ENCODE measurements at places on chromosomes 16 and 17.

DNA sequence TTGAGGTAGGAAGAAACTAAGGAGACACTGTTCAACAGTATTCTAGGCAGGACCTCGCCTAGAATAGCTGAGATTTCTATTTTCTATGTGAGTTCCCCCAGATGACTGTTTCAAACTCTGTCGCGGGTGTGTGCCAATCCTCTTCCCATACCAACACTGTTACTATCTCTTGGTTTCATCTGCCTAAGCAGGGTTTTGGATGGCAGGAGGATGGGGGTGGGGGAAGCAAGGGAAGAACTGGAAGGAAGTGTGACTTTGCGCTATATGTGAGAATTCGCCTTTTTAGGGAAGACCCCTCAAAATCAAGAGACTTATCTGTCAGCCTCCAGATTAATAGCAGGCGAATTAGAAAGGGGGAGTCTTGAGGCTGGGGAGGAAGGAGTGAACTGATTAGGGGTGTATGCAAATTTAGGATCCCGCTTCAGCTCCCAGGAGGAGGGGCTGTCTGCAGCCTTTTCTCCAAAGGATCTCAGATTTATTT, 521 bp upstream of the G6PC3 start:
- no peak for DNase-seq

DNA sequence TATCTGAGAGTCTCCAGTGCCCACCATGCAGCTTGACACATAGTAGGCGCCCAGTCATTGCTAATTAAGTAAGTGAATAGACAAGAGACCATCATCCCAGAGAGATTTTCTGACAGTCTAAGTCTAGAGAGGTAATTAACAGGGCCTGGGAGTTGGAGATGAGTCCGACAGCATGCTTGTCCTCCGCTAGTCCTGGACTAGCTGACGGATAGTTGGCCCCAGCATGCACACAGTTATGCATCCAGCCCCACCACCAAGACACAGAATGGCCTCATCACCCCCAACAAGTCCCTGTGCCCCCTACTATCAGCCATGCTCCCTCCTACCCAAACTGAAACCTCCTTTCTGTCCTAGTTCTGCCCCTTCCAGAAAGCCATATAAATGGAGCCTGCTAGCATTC, 10.0 kb downstream of the GRB7 start:
- no peak for DNase-seq

- no peak for DNase-seq
Measured at GRCh38 chr17:31385428-31386285, 5.8 kb upstream of the RAB11FIP4 start.

DNA sequence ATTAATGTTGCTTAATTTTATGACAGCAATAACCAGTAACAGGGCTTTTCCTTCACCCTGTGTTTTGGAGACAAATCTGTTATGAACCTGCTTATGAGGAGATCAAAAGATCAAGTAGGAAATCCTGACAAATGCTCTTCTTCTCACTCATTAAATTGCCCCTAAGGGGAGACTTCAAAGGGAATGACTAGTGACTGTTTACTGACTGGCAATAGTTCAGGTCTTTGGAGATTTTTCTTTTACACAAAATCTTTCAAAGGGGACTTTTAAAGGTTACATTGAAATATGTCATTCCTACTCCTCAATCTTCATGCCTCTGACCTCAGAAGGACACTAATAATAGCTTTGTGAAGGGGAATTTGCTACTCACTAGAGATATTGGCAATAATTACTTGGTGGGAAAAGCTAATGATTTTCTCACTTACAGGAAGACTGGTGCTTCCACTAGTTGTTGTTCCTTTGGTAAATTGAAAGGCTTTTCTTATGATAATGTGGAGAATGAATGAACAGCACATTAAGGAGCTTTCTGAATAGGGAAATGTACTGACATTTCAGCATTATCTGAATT, 292.9 kb upstream of the CA10 start:
- no peak for DNase-seq

DNA sequence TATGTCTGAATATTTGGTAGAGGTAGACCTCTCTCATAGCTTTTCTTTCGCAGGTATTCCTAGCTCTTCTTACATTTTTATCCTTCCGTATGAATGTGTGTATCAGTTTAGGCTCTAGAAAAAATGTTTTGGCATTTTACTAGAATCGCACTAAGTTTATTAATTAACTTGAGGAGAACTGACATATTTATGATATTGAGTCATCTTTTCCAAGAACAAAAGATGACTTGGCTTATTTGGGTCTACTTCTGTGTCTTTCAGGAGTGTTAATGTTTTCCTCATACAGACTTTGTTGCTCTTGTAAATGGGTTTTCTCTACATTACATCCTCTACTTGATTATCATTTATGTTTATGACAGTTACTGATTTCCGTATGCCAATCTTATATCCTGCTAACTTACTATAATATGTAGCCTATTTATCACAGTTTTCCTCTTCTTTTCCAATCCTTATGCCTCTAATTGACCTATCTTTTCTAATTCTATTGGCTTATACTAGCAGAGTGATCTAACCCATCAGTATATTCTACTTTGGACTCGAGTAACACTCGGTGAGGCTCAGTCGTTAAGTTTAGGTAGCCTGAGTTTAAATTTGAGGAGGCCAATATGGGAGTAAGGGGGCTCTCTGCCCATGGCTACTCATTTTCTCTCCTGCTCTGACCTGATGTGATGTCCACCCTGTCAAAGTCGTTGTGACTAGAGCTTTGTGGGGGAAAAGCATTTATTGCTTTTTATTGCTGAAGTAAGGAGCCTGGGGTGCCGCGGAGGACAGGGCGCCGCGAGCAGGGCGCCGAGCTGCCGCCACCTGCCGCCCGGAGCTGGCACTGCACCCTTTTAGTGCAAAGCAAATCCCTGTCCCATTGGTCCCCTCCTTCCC, 20.0 kb downstream of the ST6GALNAC1 start:
- DNase-seq = peak; percentile 28

DNA sequence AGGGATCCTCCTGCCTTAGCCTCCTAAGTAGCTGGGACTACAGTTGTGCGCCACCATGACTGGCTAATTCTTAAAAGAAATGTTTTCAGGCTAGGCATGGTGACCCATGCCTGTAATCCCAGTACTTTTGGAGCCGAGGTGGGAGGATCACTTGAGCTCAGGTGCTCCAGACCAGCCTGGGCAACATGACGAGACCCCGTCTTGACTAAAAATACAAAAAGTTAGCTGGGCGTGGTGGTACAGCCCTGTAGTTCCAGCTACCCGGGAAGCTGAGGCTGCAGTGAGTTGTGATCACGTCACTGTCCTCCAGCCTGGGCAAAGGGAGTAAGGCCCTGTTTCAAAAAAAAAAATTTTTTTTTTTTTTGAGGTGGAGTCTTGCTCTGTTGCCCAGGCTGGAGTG, 173.1 kb downstream of the SEC14L1 start:
- DNase-seq = no peak

All from GM04504 (cell line).